ENCODE measurements at places on chromosomes 2 and 18.
A peak's percentile ranks its signal among the peaks of the same experiment; 100 is the strongest.

DNA sequence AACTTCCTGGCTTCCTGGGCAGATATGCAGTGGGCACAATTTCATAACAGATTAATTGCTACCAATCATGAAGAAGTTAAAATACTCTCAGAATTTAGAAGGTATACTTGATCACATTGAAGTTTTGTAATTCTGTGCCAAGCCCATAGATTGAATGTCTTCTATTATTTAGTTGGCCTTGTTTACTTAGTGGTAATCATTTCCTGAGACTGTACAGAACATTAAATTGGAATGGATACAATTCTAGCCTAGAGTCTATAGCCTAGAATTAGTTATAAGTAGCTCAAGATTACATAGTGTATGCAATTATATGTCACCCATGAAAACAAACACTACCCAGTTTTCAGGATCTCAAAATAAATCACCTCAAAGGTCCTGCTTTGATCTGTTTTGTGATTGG lies 615.8 kb downstream of the XIRP2 start:
- no peak for DNase-seq

- no peak for DNase-seq
These were observed 114.1 kb downstream of the EPB41L3 start for GRCh38 chr18:5429681-5430080.

DNA sequence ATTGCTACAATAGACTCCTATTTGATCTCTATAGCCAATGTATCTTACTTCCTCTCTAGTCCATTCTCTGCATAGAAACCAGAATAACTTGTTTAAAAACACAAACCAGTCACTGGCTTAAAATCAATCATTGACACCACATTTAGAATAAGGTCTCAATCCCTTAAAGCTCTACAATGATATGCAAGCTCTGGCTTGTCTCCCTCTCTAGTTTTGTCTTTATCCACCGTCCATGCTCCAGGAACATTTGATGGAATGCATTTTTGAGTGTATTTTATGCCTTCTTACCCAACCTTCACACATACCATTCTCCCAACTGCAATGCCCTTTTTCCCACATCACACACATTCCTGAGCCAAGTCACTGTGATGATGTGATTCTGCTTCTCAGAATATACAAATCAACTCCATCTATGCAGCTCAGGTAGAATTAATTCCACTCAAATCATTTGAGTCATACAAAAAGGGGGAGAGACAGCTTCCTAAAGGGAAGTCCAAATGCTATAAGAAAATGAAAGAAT lies 1107.2 kb downstream of the DPP10 start:
- peak; percentile 65 for DNase-seq

GRCh38 chr2:120509991-120510735 lies 164.2 kb downstream of the INHBB start:
- no peak for DNase-seq

- DNase-seq: no peak
These were observed 28.4 kb upstream of the NEB start for GRCh38 chr2:151762694-151763093.

DNA sequence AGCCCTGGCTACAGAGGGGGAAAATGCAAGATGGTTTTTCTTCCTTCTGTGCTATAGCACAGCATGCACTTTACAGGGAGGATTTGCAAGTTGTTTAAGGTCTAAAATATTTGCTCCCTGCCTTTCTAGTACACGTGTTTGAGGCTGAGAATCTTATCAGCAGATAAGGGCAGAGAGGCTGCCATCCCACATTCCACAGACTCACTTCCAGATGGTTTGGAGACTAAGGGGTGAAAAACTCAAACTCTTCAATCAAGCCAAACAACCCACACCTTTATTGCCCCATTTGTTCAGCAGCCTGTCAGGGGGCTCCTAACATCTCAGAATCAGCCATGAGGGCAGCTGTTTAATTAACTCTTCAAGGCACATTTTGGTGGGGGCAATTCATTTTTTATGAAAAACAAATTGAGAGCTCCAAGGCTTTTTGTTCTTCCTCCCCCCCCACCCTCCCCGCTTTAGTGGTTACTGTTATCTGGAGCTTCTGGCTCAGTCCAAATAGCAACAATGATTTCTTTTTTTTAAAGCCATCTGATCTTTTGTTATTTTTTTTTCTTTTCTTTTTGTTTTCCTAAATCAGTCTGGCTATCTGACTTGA lies 242.6 kb upstream of the NT5C1B start:
- peak; percentile 89 for DNase-seq

DNA sequence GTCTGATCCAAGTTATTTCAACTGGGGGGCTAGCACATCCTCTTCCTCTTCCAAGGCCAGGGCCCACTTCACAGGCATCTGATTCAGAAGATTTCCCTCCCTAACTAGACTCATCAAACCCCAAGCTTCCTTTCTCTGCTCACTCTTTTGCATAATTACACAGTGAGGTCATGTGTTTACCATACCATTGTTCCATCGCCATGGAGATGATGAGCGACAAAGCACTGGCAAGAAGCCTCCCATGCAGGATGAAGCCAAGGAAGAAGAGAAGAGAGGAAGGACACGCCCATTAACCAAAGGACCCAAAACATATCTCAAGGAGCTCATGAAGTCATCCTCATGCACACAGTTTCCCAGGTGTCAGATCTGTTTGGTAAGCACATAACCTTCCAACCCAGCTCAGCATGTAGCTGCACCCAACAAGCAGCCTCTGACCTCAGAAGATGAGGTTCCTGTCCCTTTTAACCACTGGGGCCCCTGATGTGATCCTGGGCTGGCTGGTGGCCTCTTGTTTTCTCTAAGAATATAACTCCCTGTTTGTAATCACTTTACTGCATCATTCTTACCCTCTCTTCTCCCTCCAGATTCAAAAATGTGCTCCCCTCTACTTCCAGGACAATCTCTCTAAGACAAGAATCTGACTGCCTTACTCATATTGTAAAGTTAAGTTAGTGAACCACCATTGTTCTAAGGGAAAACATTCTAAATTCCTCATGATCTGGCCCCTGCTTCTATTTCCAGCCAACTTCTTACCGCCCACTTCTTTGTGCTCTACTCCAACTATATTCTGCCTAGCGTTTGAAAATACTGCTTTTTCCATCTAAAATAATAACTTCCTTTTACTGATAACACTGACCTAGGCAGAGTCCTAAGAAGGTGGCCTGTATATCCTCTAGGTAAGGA lies 190.1 kb downstream of the TTC32 start:
- peak; percentile 98 for DNase-seq

DNA sequence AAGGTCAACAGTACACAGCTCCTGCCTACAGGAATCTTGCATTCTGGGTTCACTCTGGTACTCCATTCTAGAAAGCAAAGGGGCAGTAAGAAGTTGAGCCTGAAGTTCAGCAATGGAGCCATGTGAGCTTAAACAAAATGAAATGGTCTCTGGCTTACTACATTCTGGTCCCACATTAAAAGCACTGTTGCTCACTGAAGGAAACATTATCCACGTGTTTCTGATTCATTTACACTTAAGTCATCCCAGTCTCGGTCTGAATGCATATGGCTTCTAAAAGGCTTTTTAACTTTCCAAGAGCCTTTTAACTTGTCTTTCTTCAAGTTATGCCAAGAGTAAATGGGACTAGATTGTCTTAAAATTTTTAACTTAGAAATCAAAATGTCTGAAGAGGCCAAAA lies 177.8 kb downstream of the LNPK start:
- no peak for DNase-seq

- DNase-seq: no peak
These were observed 21.9 kb downstream of the FER1L5 start for GRCh38 chr2:96664366-96664925.

- peak; percentile 58 for DNase-seq
These were observed 140.5 kb downstream of the LRP2 start for GRCh38 chr2:169221745-169222369.

- DNase-seq: no peak
These were observed 16.8 kb downstream of the COBLL1 start for GRCh38 chr2:164824872-164825271.

- no peak for DNase-seq
These were observed 281.3 kb downstream of the ZNF804A start for GRCh38 chr2:184879671-184880070.

DNA sequence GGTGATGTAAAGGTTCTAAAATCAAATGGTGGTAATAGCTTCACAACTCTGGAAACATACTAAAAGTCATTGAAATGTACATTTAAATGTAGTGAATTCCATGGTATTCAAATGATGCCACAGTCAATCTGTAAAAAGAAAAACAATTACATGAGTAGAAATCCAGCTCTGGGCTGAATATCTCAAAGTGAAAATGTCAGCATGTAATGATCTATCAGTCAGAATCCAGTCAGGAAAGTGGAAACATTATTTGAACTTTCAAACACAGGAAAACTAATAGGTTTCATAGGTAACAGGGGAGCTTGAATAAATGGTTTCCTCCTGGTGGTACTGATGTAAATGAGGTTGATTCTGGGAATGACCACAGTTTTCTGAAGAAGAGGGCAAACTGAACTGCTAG lies 186.4 kb downstream of the CDH7 start:
- no peak for DNase-seq

GRCh38 chr2:204331988-204332387 lies 213.3 kb upstream of the PARD3B start:
- DNase-seq: no peak

DNA sequence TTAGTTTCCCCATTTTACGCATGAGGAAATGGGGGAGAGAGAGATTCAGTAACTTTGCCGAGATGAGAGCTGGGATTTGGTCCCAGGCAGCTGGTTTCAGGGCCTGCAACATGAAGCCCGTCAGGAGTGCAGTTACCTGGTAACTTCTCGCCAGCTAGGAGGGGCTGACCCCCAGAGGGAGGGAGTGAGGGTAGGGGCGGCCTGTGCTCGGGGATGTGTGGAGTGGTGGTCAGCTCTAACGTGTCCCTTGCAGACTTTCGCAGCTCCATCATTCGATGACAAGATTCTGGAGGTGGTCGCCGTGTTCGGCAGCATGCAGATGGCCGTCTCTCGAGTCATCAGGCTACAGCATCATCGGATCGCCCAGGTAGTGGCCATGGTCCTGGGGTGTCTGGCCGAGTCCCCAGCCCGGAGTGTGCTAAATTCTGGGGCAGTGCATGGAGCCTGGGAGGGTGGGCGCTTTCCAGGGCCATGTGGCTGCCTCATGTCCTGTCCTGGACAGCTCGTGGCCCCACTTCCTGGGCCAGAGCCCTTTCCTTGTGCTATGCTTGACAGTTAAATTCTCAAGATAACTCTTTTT lies 103.8 kb downstream of the DGKD start:
- no peak for DNase-seq

GRCh38 chr2:25098056-25098455 lies 56.2 kb downstream of the EFR3B start:
- no peak for DNase-seq

DNA sequence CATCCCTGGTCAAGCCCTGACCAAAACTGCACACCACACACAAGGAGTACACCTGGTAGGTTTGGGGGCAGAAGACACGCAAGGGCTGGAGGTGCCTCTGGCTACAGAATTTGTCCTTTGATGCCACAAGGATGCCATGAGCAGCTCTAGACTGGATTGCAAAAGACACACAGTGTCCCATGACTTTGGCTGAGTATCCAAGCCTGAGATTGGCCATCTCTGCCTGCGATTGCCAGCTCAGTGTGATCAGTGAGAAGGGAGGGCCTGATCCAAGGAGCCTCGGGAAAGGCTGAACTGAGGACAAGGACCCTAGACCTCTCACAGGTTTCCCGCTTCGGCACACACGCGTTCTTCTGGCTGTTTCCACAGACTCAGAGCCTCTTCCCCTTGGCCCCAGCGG lies 60.0 kb upstream of the FOSL2 start:
- no peak for DNase-seq

- DNase-seq: no peak
These were observed 101.4 kb downstream of the NFATC1 start for GRCh38 chr18:79496978-79497637.

GRCh38 chr18:35572644-35573043 lies 8.9 kb upstream of the GALNT1 start:
- DNase-seq: no peak

DNA sequence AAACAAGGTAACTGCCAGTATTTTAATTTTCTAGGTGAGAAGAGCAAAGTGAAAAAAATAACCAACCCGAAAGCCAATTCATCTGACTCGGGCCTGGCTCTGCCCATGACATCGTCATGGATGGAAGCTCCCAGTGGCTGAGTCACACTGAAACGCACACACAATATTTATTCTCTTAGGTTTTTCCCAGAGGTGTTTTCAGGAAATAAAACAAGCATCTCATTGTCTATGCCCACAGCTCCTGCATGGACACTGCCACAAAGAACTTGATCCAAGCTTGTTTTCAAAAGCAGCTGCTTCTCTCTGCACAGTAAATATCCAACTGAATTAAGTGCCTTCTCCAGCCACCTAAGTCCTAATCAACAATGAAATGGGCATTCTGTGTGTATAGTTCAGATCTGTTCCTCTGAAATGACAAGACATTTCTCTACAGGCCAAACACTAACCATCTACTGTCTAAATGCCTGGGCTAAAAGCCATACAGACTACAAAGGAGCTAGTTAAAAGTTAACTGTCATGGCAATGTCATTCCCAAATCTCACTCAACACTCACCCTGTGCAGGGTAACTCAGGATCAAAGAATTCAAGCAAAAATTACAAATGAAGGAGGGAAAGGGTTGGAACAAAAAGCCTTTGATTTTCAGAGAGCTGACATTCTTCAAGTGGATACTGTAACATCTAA lies 62.9 kb downstream of the RPL31 start:
- DNase-seq: no peak

- peak; percentile 94 for DNase-seq
These were observed 906.1 kb downstream of the SLC4A3 start for GRCh38 chr2:220533485-220533884.

DNA sequence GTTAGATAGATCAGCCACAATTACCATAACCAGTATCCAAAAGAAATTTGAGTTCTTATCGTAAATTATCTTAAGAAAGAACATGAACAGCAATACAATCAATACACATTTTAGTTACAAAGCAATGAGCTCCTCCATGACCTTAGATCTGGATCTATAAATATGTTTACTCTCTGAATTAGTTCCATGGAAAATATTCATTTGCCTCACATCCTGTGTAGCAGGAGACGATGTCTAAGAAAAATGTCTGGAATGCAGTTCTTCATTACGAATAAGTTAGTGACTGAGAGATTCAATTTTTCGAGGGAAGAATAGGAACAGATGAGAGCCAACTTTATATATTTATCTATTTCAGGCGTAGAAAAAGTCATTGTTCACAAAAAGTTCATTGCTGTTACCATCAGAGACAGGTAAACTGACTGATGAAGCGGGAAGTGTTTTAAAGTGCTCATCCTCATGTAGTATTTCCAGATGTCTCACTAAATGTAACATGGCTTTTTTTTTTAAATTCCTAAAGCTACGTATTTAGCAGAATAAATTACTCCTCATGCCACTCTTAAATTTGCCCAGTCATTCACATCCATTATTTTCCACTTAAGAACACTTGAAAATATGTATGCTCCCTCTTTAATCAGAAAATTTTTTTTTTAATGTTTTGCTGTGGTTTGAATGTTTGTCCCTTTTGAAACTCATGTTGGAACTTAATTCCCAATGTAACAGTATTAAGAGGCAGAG lies 106.5 kb upstream of the SCN1A start:
- DNase-seq: peak; percentile 11

- DNase-seq: no peak
These were observed 25.0 kb downstream of the TTN start for GRCh38 chr2:178782236-178782635.

GRCh38 chr2:72793798-72794440 lies 31.9 kb downstream of the EXOC6B start:
- peak; percentile 77 for DNase-seq

Measured in mesendoderm (in vitro differentiated cells).